ENCODE measurements at places on chromosomes 5 and 9. TPM values are rescaled to one million over a fixed set of nuclear protein-coding genes. Genes with fewer than 3 reads are reported as not detected.

The PCDHB12 gene
- total RNA-seq: 1.7 TPM

The PAIP1 gene
- 56.1 TPM for total RNA-seq

The TRIM7 gene
- 56.9 TPM for total RNA-seq

The IDNK gene
- 6.3 TPM for total RNA-seq

The SPAAR gene
- total RNA-seq: 1.1 TPM

The PCDHB14 gene
- 2.7 TPM for total RNA-seq

The SNCAIP gene
- 1.4 TPM for total RNA-seq

Data from esophagus squamous epithelium (tissue), 5 donors.